ENCODE measurements at places on chromosomes 1 and 21.

GRCh38 chr1:204151552-204152309 is at the start of gene ETNK2:
Gene ETNK2 (minus strand): TSS chr1:204152044. CDS start chr1:204151852, 192 bp downstream.
- peak; percentile 59 for ATAC-seq

GRCh38 chr1:14745001-14745720 is 146.7 kb downstream of the KAZN start:
- no peak for ATAC-seq

- no peak for ATAC-seq
Observed at GRCh38 chr1:223023863-223024262, 119.2 kb downstream of the TLR5 start.

DNA sequence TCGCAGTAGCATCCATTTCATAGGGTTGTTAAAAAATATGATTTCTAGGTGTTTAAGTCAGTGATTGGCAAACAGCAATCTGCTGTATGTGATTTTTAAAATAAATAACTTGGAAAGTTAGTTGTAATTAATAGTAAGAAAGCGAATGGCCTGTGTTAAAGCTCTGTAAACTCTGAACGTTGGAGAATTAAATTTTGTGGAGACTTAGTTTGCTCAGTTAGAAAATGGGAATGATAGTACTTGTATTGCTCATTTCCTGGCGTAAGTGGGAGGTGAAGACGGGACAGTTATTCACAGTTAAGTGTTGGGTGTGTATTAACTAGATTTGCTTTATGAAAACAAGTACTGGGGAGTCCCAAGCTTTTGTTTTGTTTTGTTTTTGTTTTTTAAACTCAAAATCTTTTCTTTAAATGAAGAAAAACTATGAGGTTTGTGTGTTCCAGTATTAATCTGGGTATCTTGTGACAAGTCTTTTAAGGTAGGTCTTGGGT is 995 bp downstream of the CACYBP start:
- no peak for ATAC-seq

DNA sequence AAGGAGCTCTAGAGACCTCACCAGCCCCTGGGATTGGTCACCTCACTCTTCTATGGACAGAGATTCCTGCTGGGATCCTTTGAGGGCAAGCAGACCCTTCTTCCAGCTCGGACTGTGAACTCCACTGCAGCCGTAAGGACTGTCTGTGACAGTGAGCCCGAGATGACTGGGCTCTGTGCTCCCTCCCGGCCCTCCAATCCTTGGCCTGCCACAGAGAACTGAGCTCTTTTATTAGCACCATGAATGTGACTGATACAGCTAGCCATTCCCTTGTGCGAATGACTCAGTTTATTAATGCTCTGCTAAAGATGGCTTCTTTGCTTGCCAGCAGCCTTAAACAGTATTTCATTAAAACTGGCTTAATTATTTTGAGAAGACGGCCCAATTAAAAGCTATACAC is 194.6 kb upstream of the LMO4 start:
- no peak for ATAC-seq

DNA sequence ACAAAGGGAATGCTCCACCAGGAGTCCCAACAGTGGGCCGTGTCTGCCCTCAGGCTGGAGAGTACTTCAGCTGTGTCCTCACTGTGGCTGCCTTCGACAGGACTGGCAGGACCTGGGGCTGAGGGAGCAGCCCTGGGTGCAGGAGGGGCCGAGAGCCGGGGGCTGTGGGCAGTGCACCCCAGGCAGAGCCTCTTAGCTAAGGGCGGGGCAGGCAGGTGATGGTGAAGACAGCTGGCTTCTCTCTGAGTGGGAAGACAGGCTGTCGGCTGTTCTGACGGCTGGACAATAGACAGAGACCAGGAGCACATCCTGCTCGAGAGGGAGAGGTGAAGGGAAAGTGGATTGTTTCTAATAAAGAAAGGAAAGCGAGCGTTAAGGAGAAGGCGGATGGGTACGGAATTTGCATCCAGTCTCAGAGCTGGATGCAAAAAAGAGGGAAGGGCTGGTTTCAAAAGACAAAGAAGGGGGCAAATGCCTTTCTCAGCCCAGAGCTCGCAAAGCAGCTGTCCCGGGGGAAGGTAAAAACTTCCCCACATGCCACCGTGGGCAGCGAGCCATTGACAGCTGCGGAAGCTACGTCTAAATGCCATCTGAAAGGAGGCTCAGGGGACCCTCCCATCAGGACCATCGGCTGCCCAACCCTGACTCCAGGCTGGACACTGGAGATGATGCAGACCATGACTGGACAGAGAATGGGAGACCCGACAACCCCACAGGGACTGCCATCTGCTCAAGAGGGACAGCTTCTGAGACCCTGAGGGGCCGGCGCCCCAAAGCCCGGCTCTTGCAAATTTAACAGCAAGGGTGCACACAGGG is 92.0 kb downstream of the STUM start:
- ATAC-seq = no peak

- no peak for ATAC-seq
Observed at GRCh38 chr1:112991402-112992120, 35.6 kb upstream of the SLC16A1 start.

DNA sequence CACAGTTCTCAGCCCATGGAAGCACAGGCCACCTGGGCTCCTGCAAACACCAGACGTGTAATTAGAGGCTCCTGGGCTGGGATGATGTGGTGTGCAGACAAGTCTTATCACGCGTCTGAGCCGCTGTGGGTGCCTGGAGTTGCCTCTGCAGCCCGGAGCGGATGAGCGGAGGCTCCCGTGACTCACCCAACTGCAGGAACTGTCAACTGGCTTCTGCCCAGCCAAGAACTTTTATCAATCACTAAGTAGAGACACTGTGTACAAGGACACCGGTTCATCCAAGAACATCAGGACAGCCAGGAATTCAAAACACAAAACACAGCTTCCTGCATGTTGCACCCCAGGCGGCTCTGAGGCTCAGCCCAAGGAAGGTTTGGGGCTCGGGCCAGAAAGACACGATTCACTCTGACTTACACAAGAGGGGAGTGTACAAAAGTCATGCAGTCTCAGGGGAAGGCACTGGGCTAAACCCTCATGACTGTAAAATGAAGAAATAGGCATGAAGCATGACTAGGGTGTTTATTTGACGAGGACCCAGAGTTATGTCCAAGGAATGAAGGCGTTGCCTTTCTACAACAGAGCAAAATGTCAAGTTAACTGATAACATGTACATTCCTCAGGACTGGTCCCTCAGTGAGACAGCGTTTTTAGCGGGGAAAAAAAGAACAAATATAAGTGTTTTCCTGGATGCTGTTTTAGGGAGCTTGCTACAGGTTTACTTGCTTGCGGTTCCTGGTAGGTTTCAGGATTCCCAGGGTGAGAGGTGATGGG is 21.1 kb downstream of the ERRFI1 start:
- ATAC-seq = no peak
